ENCODE measurements at places on chromosomes 6 and 20.

DNA sequence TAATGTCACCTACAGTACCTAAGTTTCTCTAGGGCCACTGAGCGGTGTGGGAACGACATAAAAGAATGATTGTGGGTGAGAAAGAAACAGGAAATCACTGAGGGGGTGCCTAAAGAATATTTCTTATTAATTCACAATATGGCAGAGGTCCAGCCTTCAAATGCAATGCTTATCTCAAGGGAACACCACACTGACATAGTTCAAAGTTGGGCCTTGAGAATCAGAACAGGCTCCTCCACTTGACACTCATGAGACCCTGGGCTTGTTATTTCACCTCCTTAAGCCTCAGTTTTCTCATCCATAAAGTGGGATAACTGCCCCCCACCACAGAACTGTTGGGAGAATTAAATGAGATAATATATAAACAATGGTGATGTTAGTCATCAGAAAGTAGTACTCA is 40.4 kb upstream of the ARHGAP18 start:
- DNase-seq: no peak

DNA sequence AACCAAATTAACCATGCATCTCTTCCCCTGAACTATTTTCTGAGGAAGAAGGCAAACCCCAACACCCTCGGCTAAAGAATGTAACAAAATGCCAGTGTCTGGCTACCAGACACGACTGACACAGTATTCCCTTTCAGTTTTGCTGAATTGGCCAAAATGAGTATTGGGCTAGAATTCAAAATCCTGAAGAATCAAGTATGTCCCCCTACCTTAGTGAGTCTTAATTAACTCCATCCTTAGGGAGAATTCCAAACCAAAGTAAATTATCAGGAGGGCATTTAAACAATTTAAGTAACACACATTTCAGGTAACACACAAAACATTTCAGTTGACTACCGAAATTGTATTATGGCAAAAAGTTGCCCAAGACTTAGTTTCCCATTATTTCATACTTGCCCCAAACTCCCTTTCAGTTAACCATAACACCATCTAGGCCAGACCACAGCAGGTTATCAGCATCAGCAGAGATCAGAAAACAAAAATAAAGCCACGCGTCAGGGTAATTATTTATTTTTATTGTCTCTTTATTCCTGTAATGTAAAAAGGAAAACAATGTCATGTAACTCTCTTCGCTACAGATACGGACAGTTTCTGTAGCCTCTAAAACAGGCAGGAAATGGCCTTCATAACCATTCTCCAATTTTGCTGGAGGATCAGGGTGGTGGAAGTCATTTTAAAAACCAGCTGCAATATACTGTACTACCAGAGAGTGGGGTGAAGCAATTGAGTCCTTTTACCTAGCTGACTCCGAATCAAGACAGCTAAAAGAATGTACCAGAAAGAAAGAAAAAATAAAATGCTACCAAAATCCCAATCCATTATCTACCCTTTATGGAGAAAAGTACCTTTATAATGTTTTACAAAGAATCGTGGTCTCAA is 1.9 kb downstream of the SNX5 start:
- DNase-seq: no peak

DNA sequence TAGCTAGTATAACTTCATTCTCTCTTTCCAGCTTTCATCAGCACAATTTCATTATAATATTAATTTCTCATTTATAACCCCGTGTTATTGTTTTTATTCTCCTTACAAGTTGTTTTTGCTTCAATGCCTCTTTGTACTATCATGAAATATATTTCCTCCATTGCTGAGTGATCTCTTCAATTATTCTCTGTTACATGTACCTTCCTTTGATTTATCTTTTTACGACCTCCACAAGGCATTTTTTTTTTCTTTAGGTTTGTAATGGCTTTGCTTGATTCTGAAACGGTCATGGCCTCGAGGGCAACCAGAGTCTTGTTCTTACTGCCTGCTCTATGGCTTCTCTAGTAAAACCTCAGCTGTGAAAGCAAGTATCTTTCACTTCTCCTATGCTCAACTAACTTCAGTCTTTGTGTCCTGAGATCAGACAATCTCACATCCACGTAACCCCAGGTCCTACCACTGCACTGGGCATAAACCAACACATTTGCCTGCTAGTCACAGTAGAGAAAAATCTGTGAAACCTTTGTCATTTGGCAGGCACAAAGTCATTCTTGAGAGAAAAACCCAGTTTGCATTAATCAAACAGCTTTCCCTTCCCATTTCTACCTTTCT is 119.9 kb downstream of the UST start:
- DNase-seq: no peak

DNA sequence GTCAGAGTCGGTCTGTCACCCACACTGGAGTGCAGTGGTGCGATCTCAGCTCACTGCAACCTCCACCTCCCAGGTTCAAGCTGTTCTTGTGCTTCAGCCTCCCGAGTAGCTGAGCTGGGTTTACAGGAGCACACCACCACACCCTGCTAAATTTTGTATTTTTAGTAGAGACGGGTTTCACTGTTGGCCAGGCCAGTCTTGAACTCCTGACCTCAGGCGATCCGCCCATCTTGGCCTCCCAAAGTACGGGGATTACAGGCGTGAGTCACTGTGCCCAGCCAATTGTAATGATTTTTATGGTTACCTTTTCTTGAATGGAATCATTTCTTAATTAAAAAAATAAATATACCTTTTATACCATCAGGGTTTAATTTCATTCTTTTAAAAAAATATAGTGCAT is 105.7 kb downstream of the MTHFD1L start:
- no peak for DNase-seq

GRCh38 chr6:26087284-26088115 is at the start of gene HFE:
TSS of gene HFE (plus strand) at chr6:26087429. CDS start at chr6:26087441, 12 bp downstream.
- no peak for DNase-seq

DNA sequence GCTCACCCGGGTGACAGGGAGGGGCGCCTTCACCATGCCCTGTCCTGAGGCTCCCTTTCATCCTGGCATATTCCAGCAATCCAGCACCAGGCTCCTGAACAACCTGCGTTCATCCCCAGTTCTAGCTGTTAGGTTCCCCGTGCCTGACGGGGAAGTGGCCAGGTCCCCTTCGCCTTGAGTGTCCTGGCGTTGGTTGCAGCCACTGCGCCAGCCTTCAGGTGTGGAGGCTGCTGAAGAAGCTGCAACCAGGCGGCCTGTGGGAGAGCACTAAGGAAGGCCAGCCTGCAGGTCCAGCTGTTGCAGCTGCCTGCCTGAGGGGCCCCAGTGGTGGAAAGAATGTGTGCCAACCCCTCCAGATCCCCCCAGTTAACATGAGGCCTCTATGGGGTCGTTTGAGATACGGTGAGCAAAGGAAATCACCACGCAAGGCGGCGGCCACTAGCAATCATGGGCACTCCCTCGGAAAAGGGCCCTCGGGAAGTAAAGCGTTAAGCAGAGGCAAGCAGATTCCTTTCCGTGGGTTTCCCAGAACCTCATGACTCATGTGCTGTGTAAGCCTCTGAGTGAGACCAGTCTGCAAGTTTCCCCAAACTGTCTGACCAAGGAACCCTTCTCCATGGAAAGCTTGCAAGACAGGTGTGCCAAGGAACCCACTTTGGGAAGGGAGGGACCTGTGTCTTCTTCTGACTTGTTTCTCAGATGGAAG is 320.8 kb downstream of the TAF4 start:
- DNase-seq: no peak

DNA sequence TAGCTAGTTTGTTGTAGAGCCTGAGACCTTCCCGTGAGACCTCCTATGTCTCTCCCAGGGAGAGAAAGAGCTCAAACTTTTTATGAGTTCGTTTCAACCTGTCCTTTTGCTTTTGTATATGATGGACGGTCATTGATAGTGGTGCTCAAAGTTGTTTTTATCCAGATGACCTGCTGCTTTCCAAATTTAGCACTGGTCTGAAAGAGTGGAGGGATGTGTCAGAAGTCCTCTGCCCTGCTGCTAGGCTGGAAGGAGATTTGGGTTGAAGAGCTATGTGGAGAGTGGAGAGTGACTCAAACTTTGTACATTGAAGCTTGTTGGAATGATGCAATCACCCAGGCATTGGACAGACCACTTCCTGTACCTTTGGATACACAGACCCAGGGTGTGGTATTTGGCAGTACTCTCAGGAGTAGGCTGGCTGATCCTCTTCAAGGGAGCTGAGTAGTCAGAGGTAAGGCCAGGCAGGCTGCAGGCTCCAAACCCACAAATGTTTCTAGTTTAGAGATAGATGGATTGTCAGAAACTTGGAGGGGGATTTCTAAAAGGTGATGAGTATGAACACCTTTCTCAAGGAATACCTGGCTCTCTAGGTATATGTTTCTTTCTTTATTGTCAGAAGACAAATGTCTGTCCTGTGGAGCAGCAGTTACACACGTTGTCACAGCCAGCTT is 49.4 kb upstream of the RREB1 start:
- no peak for DNase-seq

GRCh38 chr6:17212546-17213371 is 68.4 kb upstream of the RBM24 start:
- DNase-seq: no peak

GRCh38 chr20:57627339-57627738 is 7.1 kb upstream of the ZBP1 start:
- no peak for DNase-seq

GRCh38 chr6:29827579-29828470 is at the start of gene HLA-G:
TSS of gene HLA-G (plus strand) at chr6:29827825. CDS start at chr6:29827845, 20 bp downstream.
- no peak for DNase-seq

- no peak for DNase-seq
Observed at GRCh38 chr6:88899569-88900316, 63.7 kb downstream of the RNGTT start.

GRCh38 chr20:40016890-40017289 is 672.1 kb downstream of the MAFB start:
- no peak for DNase-seq

- no peak for DNase-seq
Observed at GRCh38 chr20:15916623-15917022, 656.6 kb downstream of the KIF16B start.

DNA sequence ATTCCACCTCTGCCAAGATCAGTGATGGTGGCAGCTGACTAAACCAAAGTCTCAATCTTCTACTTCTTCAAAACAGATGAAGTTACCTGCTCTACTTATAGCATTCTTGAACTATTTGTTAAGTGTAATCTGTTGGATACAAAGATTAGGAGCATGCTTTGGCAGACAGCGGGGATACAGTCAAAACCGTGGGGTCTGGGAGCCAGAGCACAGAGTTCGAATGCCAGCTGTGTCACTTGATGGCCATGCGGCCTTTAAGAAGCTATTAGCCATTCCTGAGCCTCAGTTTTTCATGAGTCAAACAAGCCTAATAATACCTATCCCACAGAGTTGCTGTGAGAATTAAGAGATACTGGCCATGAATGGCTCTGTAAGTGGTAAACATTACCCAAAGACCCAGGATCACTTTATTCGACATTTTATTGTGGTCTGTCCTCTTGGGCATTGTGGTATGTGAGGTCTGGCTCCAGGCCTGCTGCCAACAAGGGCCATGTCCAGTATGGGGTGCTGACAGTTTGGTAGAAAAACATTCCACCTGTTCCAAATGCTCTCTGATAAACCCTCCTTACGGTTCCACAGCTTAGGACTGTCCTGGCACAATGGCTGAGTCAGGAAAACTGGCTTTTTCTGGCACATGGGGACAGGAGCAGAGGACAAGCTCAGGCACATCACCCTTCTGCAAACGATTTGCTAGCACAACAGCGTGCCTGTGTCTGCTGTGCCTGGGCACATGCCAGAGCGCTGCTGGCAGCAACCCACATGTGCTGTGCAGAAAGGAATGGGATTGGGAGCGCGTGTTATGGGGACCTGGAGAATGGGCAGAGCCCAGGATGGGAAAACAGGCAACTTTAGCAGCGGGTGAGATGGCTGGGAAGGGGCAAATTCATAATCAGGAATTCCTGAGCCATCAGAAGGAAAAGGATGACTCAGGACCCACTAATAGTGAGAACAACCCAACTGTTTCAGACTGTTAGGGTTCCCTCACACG is 15.7 kb upstream of the FAM83C start:
- DNase-seq: no peak

GRCh38 chr20:7323957-7324356 is 556.5 kb downstream of the BMP2 start:
- DNase-seq: no peak

- no peak for DNase-seq
Observed at GRCh38 chr6:151109361-151109760, 130.4 kb upstream of the AKAP12 start.

- DNase-seq: no peak
Observed at GRCh38 chr6:137170266-137171052, 3.0 kb downstream of the IL22RA2 start.

- DNase-seq: no peak
Observed at GRCh38 chr6:101741474-101742171, 348.1 kb downstream of the GRIK2 start.

- no peak for DNase-seq
Observed at GRCh38 chr20:63947638-63948456, 8.4 kb downstream of the UCKL1 start.

DNA sequence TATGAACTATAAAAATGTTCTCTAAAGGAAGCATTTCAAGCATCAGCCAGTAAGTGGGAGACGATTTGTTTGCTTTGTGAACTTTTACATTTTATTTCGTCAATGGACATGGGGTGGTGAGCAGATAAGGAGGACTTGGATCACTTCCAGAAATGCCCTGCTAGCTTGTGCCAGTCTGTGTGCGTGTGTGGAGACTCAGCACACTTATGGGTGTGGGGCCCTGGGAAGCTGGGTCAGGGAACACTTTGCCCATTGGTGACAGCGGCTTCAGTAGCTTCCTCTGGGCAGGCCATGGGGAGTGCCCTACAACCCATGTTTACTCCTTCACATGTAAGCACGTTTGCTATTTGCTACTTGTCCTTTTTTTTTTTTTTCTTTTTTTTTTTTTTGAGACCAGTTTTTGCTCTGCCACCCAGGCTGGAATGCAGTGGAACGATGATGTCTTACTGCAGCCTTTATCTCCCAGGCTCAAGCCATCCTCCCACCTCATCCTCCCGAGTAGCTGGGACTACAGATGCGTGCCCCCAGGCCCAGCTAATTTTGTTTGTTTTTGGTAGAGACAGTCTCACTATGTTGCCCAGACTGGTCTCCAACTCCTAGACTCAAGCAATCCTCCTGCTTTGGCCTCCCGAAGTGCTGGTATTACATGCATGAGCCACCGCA is 24.2 kb downstream of the PRDM1 start:
- no peak for DNase-seq

DNA sequence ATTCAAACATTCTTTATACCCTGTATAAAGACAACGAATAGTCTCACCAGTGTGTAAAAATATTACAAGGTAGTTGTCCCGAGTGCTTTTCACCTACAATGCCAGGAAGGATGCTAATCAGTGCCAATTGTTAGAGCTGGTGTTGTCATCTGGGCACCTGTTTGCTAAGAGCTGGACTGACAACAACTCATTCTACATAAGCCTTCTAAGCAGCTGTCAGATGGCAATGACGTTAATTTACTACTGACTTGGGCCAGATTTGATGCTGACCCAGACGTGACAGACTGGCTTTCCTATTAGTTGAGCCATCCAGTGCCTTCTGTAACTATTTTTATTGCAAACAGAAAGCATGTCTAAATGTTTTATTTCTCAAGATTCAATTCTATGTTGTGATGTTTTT is 355.2 kb downstream of the ADGRB3 start:
- no peak for DNase-seq

- no peak for DNase-seq
Observed at GRCh38 chr6:43628393-43629103, 516 bp downstream of the GTPBP2 start.

- DNase-seq: no peak
Observed at GRCh38 chr6:127879685-127880084, 21.2 kb downstream of the THEMIS start.

All from activated CD8-positive, alpha-beta memory T cell treated with anti-CD3 and anti-CD28 coated beads for 1 hour (primary cell).